ENCODE measurements at places on chromosomes 3 and 15.

DNA sequence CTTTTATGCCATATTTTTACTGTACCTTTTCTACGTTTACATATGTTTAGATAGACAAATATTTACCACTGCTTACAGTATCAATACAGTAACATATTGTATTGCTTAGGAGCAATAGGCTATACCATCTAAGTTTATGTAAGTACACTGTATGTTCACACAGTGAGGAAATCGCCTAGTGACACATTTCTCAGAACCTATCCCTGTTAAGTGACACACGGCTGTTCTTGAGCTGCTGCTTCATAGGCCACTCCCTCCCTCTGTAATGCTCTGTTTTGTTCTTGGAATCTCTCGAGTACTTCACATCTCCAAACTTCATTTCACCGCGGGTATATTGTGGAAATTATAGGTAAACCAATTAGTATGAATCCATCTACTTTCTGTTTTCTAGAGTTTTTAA is 13.4 kb upstream of the SELENOT start:
- DNase-seq, result no peak

DNA sequence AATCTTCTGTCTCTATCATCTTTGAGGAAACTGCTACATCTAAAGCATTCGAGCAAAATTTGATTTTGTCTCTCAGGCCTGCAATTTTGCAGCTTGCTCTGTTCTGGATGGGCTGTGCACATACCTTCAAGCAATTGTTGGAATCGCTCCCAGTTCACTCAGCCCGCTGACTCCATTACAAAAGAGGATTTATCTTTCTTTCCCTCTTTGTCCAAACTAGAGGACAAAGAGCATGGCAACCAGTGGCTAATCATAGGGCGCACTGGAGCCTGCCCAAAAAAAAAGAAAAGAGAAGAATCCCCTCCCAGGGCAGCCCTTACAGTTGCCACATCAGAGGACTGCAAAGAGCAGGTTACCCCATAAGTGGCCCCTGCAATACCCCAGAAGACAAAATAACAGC is 49.0 kb upstream of the DUT start:
- no peak for DNase-seq

DNA sequence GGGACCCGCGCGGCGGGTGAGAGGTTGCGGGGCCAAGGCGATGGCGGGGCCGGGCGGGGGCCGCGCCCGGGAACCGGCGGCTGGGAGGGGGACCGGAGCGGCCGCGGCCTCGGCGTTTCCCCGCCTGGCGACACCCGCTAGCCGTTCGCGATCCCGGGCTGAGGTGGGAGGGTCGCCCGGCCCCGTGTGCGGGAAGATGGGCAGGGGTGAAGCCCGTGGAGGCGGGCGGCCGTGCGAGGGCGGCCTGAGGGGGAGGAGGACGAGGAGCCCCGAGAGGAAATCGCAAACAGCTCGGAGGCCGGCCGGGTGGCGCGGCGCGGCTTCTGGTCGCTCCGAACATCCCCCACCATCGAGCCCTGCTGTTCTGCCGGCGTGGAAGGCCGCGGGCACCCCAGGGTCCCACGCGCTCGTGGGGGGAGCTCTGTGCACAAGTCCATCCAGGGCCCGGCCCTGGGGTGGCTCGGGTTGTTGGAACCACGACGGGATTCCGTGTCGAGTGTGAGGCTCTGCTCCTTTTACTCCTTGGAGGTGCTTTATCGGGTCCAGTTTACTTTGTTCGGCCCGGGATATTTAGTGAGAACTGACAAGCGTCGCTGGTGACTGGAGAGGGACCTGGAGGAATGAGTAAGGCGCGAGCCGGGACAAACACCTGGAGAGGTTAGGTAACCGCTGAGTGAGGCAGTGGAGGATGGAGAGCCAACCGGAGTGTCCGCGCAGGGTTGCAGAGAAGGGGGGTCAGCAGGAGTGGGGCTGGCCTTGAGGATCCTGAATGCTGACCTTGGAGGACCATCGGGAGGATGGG is 728 bp downstream of the CRTC3 start:
- peak; percentile 33 for DNase-seq

DNA sequence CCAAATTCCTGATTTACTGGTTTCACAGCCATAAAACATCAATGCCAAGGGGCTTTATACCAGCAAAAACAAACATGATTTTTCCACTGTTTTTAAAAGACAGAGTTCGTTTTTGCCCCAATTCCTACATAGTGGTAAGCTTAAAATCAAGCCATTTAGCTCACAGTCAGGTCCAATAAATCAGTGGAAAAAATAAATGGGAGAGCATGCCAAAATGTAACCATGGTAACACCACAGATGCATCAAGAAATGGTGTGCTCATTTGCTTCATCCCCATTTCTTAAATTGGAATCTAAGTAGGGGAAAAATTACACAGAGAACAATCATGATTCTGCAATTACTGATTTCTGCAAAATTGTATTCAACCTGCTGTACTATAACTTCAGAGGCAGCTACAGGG is 418.8 kb downstream of the MAGI1 start:
- peak; percentile 35 for DNase-seq

GRCh38 chr3:127135241-127136023 is 57.5 kb upstream of the PRR23E start:
- peak; percentile 51 for DNase-seq

- DNase-seq, result no peak
Observed at GRCh38 chr3:157467200-157467599, 30.6 kb downstream of the PTX3 start.

DNA sequence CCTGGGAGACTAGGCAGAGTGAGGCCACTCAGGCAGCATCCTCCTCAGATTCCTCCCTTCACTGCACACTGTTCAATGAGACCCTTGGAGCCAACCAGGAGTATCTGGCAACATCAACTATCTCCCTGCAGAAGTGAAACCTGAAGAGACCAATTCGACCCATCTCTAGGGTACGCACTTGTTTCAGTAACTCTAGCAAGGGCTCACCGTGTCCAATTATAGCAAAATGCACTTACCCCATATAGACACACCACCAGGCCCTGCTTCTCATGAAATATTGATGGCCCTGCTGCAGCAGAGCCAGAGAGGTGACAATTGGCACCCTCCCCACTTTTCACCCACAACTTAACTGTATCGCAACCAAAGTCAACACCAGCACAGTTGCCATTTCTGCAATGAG is 196.1 kb upstream of the IGF1R start:
- DNase-seq, result no peak

GRCh38 chr15:100672959-100673358 is 70.6 kb downstream of the ASB7 start:
- no peak for DNase-seq

DNA sequence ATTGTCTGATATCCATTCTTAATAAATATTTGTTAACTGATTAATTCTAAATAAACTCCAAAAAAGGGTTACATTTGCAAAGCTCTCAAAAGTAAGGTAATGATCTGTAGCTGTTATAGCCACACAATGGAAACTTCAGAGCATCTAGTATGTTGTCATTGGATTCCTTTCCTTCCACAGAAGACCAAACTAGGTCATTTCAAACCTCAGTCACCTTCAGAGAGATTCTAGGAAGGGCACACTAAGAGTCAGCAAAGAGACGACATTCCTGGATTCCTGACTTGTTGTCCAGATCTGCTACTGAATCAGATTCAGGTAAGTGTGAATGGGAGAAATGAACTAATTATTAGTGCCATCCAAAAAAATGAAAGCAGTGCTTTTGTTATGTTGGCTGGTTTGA is 3.0 kb upstream of the COL8A1 start:
- DNase-seq, result no peak

GRCh38 chr3:150407051-150407807 is 869 bp upstream of the TSC22D2 start:
- DNase-seq, result peak; percentile 2

- no peak for DNase-seq
Observed at GRCh38 chr3:66885326-66886000, 112.6 kb upstream of the KBTBD8 start.

DNA sequence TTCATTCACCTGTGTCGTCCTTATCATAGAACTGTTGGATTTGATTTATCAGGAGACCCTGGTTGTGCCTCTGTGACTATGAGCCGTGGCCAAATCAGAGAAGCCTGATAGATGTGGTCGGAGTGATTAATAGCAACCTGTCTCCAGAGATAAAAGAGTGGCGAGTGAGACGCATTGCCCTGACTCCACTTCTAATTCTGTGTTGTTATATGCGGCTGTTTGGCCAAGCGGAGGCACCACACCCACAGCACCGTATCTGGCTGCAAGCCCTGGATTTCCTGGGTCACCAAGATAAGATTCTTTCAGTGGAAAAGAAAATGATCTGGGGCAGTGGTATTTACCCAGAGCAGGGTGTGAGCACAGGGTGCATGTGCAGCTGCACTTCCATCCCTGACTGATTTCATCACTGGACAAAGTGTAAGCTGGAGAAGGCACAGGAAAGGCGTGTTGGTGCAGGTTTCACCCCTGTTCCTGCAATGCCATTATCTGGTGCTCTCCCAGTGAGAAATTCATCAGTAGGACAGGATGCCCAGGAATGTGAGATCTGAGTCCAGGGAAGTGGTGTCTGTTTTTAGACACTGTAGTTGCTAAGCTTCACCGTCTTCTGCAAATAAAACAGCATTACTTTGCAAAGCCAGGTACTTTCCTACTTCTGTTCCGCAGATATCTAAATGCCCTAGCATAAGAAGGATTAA is 84.6 kb downstream of the CD47 start:
- peak; percentile 48 for DNase-seq

GRCh38 chr3:104460477-104461406 is 906.0 kb upstream of the ALCAM start:
- no peak for DNase-seq

GRCh38 chr15:59702351-59702750 is 13.2 kb upstream of the BNIP2 start:
- DNase-seq, result no peak

DNA sequence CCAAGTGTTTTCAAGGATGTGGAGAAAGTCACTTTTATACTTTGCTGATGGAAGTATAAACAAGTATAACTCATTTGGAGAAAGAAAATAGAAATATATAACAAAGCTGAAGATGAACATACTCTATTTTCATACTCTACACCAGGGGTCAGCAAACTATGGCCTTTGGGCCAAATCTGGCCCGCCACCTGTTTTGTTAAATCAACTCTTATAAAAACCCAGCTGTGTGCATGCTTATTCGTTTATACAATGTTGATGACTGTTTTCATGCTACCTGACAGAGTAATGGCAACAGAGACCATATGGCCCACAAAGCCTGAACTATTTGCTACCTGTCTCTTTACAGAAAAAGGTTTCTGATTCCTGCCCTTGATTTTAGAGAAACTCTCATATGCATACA is 124.0 kb downstream of the NR1D2 start:
- no peak for DNase-seq

DNA sequence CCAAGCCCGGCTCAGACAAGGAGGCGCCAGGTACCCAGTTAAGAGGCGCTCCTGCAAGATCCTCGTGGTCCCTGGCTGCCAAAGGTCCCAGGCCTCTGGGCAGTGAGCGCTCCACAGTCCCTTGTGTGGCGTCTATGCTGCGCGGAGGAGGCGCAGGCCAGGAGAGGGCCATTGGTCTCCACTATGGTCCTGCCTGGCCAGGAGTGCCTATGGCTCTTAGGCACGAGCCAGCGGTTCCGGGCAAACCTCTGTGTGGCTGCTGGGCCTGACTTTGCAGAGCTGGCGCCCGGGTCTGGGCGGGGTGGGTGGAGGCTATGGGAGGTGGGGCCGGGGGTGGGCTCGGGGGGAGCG is 660 bp upstream of the ADAMTSL3 start:
- DNase-seq, result no peak

- DNase-seq, result no peak
Observed at GRCh38 chr15:89963301-89964231, 37.6 kb upstream of the ZNF710 start.
